Esophagus muscularis mucosa (tissue), 4 donors: ENCODE measurements at places on chromosomes 13 and 19. TPM values are rescaled to one million over a fixed set of nuclear protein-coding genes. Genes with fewer than 3 reads are reported as not detected.

The KLF12 gene
- 15.4 TPM for total RNA-seq

The TSPAN16 gene
- total RNA-seq, result not detected

The KCNRG gene
- 2.7 TPM for total RNA-seq

The ZNF552 gene
- total RNA-seq, result 5.0 TPM

The ZNF221 gene
- 4.5 TPM for total RNA-seq

The NCR1 gene
- total RNA-seq, result not detected

The MYDGF gene
- total RNA-seq, result 22.8 TPM

- DNase-seq, result no peak
These were observed 25.6 kb downstream of the BRCA2 start for GRCh38 chr13:32340914-32341313.

DNA sequence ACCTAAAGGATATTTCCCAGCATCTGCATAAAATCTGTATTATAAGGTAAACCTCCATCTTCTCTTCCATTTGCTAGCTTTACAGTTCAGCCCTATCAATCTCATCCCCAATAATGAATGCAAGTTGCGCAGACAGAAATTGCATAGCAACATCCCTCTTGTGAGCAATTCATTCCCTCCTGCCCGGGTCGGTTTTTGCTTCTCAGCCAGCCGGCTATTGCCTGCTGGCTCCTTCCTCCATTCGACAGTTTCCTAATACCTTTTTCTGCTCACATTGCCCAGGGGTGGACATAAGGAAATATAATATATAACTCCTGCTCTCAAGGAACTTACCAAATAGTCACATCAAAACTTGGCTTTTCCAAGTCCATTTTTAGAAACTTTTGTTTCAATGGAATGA, 125.2 kb downstream of the FGF9 start:
- no peak for DNase-seq

- no peak for DNase-seq
These were observed 38.4 kb upstream of the TCF3 start for GRCh38 chr19:1690699-1691307.

GRCh38 chr19:30695171-30695875, 323.1 kb downstream of the ZNF536 start:
- DNase-seq, result no peak

DNA sequence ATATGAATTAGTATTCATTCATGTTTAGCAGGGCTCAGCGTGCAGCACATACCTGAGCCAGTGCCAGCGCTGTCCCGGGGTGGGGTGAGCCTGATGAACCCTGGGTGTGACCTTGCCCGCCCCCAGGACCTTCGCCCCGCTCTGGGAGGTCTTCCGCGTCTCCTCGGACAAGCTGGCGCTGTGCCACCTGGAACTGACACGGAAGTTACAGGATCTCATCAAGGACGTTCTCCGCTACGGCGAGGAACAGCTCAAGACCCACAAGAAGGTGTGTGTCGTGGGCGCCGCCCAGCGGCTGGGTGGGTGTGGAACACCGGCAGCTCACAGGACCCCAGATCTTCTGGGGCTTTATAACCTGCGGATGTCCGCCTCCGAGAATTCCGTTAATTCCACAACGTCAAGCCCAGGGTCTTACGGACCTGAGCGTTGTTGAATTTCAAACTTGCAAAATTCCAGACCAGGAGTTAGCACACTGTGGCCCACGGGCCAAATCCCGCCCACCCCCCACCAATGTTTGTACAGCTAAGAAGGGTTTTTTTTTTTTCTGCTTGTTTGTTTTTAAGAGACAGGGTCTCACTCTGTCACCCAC, 15.4 kb downstream of the FCHO1 start:
- DNase-seq, result no peak

DNA sequence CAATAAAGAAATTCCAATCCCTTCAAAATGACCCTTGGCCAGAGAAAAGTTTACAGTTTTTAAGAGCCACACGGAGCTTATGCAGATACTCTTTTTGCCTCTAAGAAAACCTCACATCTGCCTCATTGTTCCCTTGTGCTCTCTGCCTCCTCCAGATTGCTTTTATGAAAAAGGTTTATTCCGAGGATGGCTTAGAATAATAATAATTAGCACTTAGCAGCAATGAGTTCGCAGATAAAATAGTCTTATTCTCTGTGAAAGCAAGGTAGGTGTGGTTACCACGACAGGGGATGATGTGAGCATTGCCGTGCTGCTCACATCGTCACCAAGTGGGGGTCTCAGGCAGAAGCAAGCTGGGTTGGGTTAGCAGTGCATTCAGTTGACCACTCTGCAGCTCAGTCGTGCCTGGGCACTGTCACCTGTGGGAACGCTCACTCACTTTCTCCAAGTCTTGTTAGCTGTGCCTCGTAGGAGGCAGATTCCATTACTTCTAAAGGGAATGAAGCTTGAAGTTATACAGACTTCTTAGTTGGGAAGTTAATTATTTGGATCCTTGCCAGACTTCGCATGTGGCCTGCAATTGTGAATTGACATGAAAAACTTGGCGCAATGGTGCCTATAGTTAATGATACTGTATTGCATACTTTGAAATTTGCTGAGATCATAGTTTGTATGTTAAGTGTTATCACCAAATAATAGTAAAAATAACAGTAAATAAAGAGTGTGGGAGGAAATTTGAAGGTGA, 157.2 kb downstream of the MYO16 start:
- DNase-seq, result no peak

GRCh38 chr19:29752450-29753025, 37.5 kb upstream of the C19orf12 start:
- no peak for DNase-seq

GRCh38 chr13:104389691-104390090, 1323.5 kb upstream of the SLC10A2 start:
- DNase-seq, result no peak

GRCh38 chr13:110250258-110250891, 56.6 kb downstream of the COL4A1 start:
- peak; percentile 91 for DNase-seq
